Osteoblast (primary cell): ENCODE measurements at places on chromosomes 2 and 18.

DNA sequence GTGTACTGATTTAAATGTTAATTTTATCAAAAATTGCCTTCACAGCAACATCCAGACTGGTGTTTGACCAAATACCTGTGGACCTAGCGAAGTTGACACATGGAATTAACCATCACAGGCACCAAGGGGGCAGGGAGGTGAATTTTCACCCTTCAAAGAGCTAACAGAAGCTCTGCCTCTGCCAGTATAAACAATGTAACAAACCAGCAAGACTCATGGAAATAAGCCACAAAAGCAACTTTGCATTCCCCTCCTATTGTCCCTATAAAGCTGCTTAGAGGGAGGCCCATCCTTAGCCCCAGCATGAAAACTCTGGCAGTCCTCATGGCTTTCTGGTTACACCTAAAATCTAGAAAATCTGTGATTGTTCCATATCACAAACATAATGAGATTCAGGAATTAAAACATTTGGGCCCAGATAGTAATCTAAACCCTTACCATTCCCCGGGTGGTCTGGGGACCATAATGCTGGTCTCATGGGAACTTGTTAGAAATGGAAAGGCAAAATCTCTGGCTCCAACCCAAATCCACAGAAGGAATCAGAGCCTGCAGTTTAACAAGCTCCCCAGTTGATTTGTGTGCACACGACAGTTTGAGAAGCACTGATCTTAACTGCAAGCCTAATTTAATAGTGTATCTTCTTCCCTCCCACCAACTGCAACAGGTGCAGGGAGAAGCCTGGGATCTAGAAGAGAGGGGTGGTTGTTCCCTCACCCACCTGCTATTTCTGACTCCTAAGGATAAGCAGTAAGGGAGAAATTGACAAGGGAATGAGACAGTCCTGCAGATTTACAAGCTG is 23.1 kb downstream of the SERPINB11 start:
- H3K4me1 ChIP-seq, result no peaks in the 10 kb centered on the region
- H3K27me3 ChIP-seq, result peaks cover 8% of the 10 kb centered on the region
- no peaks in the 10 kb centered on the region for H3K36me3 ChIP-seq
- no peak overlapping the region for H3K27ac ChIP-seq
- DNase-seq, result no peak

GRCh38 chr2:20065885-20066602 is 14.6 kb upstream of the LAPTM4A start:
- no peaks in the 10 kb centered on the region for H3K36me3 ChIP-seq
- no peaks in the 10 kb centered on the region for H3K27me3 ChIP-seq
- peak; percentile 23 for DNase-seq
- H3K4me3 ChIP-seq, result no peak overlapping the region

GRCh38 chr18:75133721-75134610 is 75.0 kb downstream of the PTGR3 start:
- H3K4me1 ChIP-seq, result peaks cover 18% of the 10 kb centered on the region
- no peak overlapping the region for H3K4me3 ChIP-seq
- no peak overlapping the region for H3K27ac ChIP-seq
- DNase-seq, result peak; percentile 63

DNA sequence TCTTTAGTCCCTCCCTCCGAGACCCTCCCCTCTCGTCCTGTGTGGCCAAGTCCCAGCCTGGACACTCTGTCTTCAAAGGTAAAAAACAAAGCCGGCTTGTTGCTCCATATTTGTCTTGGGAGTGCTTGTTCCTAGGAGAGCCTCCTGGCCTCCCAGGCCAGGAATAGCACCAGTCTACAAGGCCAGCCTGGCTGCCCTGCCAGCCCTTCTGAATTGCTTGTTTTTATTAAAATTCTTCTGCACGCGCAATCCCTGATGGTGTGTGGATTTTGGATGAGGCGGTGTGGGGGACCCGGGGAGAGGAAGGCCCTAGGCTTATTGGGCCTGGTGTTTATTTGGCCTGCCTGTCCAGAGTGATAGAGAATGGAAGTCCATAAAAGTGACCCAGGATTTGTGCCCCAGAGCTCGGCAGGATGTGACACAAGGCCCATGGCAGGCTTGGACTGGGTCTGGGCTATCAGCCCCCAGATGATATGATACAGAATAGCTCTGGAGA is 297.3 kb downstream of the CYP26B1 start:
- H3K27me3 ChIP-seq, result peaks cover 16% of the 10 kb centered on the region
- peaks cover 9% of the 10 kb centered on the region for H3K4me1 ChIP-seq
- no peaks in the 10 kb centered on the region for H3K36me3 ChIP-seq
- H3K4me3 ChIP-seq, result no peak overlapping the region
- DNase-seq, result no peak
- H3K27ac ChIP-seq, result no peak overlapping the region

DNA sequence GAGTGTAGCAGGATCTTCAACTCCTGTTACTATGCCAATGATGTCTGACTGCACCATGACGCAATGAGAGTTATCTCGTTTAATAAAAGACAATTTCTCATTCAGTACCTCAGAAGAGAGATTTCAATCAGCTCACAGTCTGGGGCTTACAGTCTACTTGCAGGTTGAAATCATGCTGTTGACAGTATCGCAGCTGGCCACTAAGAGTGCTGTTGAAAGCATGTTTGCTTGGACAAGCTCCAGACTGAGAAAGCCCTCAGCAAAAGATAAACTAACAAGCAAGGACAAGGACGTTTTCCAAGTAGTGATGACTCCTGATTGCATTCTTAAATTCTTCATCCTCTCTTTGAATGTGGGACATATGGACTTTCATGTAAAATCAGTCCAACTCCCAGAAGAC is 145.2 kb upstream of the SYT4 start:
- no peak overlapping the region for H3K27ac ChIP-seq
- H3K4me1 ChIP-seq, result no peaks in the 10 kb centered on the region
- no peak for DNase-seq
- no peaks in the 10 kb centered on the region for H3K27me3 ChIP-seq
- no peaks in the 10 kb centered on the region for H3K36me3 ChIP-seq
- no peak overlapping the region for H3K4me3 ChIP-seq

DNA sequence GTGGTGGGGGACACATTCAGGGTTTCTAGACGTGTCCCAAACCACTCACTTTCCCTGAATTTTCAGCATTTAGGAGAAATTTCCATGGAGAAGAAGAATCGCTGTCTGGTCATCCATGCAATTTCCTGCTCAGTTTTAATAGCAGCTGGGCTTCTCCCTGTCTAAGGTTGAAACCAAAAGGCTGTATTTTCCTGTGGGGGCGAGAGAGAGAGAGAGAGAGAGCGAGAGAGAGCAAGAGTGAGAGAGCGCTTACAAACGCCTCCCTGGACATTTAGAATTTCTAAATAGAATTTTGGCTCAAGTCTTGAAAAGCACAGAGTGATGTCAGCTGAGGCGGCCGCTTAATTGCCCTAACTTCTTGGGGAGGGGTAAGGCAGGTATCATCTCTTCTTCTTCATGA is 110.8 kb downstream of the SETBP1 start:
- no peak overlapping the region for H3K4me3 ChIP-seq
- H3K27ac ChIP-seq, result no peak overlapping the region
- no peaks in the 10 kb centered on the region for H3K36me3 ChIP-seq
- DNase-seq, result no peak

DNA sequence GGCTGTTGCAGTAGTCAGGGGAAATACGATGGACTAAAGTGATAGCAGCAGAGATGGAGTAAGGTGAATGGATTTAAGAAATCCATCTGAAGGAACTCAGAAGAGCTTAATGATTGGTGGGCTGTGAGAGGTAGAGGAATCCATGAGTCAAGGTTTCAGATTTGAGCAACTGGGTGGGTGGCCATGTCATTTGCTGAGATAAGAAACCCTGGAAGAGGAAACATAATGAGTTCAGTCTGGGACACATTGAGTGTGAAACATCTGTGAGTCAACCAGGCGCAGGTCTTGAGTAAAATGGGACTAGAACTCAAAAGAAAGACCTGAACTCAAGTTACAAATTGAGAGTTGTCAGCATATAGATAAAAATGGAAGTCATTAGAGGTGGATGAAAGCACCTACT is 19.7 kb upstream of the ASNSD1 start:
- no peak overlapping the region for H3K4me3 ChIP-seq
- DNase-seq, result no peak
- no peaks in the 10 kb centered on the region for H3K36me3 ChIP-seq

GRCh38 chr2:68974946-68975665 is 670 bp downstream of the GKN1 start:
- H3K36me3 ChIP-seq, result no peaks in the 10 kb centered on the region
- H3K27ac ChIP-seq, result peak overlapping the region; percentile 63
- no peak overlapping the region for H3K4me3 ChIP-seq
- DNase-seq, result no peak
- H3K4me1 ChIP-seq, result peaks cover 41% of the 10 kb centered on the region

- no peak overlapping the region for H3K27ac ChIP-seq
- no peaks in the 10 kb centered on the region for H3K36me3 ChIP-seq
- no peak overlapping the region for H3K4me3 ChIP-seq
- H3K4me1 ChIP-seq, result peaks cover 9% of the 10 kb centered on the region
- DNase-seq, result no peak
- H3K27me3 ChIP-seq, result no peaks in the 10 kb centered on the region
Measured at GRCh38 chr2:40249577-40249976, 202.3 kb downstream of the SLC8A1 start.

DNA sequence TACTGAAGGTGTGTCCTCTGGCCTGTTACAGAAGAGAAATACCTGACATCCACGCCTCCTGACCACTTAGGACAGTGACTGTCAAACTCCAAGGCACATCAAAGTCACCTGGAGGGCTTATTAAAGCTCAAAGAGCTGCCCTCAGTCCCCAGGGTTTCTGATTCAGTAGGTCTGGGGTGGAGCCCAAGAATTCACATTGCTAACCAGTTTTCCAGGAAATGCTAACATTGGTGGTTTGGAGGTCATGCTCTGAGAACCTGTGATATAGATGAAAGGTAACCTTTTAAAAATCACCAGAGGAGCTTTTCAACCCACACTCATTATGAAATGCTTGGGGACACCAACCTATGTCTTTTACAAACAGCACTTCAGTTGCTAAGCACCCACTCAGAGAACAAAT is 172.3 kb downstream of the ALK start:
- peaks cover 50% of the 10 kb centered on the region for H3K27me3 ChIP-seq
- H3K36me3 ChIP-seq, result no peaks in the 10 kb centered on the region
- no peak overlapping the region for H3K27ac ChIP-seq
- H3K4me3 ChIP-seq, result no peak overlapping the region
- peaks cover 22% of the 10 kb centered on the region for H3K4me1 ChIP-seq

DNA sequence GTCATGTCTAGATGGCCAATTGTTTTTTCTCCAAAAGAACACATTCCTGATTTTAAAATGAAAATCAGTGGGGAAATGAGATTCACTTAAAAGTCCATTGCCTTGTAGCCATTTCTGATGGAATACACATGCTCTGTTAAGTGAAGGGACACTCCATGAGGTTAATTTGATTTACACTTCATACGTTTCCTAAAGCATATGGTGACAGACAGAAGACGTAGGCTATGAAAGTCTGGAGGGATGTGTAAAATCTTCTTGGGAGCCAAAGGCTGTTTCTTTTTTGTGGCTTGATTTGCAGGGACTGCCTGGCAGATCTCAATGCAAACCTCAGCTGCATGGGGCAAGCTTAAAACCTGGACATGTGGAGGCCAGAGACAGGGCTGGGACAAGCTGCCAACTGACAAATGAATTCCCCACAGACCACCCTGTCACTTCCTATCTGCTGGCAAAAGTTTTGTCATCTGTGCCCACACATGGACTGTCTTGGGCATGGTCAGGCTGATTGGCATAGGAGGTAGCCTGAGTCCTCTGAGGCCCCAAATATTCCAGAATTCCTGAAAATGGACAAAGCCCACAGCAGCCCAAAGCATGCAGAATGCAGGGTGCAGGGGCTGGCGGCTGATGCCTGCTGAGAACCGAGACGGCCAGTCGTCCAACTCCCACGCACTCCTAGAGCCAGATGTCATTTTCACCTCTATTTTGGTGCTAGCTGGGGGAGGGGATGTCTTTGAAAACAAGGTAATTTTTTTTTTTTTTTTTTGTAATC is 73.9 kb downstream of the SDC1 start:
- H3K4me3 ChIP-seq, result no peak overlapping the region
- H3K4me1 ChIP-seq, result peaks cover 25% of the 10 kb centered on the region
- no peak overlapping the region for H3K27ac ChIP-seq
- no peaks in the 10 kb centered on the region for H3K36me3 ChIP-seq

DNA sequence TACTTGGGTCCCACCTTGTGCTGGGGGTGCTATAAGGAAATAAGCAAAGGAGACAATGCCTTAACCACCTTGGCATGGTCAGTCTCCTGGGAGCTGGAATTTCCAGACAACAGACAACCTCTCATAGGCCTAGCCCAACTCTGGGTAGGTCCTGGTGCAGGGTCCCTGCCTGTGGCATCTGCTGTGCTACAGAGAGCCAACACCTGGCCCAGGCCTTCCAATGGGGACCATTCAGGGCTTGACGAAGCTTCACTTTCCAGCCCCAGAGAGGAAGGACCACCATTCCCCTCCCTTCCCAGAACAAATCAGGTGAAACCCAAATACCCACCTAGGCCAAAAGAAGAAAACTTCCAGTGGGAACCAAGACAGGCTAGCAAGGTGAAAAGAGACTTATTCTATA is 82.8 kb downstream of the SMAD7 start:
- H3K27me3 ChIP-seq, result no peaks in the 10 kb centered on the region
- H3K27ac ChIP-seq, result no peak overlapping the region
- DNase-seq, result peak; percentile 34
- H3K4me1 ChIP-seq, result peaks cover 32% of the 10 kb centered on the region

GRCh38 chr2:159160954-159161353 is 125.5 kb downstream of the WDSUB1 start:
- no peaks in the 10 kb centered on the region for H3K27me3 ChIP-seq
- peaks cover 19% of the 10 kb centered on the region for H3K36me3 ChIP-seq
- no peak for DNase-seq
- no peaks in the 10 kb centered on the region for H3K4me1 ChIP-seq
- no peak overlapping the region for H3K4me3 ChIP-seq

DNA sequence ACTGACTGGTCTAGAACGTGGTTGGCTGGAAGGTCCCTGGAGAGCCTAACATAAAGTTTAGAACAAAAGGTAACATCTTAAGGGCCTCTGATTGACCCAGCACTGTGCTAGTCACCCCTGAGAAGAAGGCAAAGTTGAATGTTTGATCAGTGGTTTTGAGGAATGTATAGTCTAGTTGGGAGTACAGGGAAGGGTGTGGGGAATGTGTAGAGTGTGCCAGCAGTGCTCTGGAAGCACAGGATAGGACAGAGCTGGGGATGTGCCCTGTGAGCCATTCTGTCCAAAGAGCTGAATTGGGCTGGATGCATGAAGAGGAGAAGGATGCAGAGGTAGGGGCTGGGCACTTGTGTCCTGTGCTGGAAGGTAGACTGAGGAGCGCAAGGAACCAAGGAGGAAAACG is 41.0 kb upstream of the DOCK10 start:
- peak; percentile 1 for DNase-seq
- no peaks in the 10 kb centered on the region for H3K36me3 ChIP-seq
- H3K4me1 ChIP-seq, result no peaks in the 10 kb centered on the region
- no peaks in the 10 kb centered on the region for H3K27me3 ChIP-seq
